ENCODE measurements at places on chromosomes 3 and 15.

GRCh38 chr15:46146915-46147314, 512.1 kb downstream of the SQOR start:
- DNase-seq, result no peak

- DNase-seq, result no peak
These were observed 45.6 kb downstream of the SST start for GRCh38 chr3:187624588-187624987.

DNA sequence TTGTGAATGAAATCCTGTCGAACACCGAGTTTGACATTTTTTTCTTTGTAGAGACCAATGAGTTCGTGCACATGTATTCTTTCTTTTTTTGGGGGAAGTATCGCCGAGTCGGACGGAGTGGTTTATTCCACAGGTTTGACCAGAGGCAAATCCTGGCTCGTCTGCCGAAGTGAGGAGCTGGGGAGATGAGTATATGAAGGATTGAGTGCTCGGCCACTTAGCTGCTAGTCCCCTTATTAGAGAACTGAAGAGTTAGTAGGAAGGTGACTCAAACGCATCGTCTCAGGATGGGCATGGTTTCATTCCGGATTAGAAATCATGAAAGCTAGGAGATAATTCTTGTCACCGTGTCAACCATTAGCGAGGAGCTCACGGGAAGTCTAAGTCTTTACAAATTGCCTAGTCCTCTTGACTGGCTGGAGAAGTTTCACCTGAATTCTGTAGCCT, 154.7 kb upstream of the GOLIM4 start:
- peak; percentile 46 for DNase-seq

- DNase-seq, result peak; percentile 24
These were observed 7.4 kb upstream of the DLG1 start for GRCh38 chr3:197305854-197306253.

DNA sequence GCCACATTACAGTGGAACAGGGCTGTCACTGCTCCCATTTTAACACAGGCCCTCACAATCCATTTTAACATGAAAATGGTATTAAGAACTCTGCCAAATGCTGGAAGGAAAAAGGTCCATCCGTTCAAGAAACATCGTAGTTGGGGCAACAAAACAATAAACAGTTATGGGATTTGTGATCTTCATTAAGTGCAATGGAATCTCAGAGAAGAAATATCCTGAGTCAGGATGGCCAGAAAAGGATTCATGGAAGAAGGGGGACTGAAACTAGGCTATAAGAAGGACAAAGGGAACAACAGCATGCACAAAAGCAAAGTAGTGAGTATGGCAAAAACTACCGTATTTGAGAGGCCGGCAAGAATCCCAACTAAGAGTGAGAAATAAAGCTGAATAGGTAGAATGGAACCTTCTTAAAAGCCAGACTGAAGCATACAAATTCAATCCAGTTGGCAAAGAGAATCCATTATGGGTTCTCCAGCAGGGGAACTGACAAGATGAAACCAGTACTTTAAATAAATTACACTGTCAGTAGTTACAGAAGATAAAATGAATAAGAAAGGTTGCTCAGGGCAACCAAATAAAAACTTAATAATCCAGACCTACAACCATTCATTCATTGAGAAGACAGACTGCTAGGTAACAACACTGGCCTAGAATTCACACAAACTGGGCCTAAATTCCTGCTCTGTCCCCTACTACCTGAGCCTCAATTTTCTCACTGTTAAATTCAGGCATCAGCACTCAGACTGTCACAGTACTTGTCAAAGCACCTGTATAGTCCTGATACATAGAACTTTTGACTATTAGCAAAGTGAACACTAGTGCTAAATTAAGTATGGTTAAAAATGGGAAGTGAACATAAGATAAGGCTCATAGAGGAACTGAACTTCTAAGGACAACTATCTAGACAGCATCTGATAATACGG, 6.3 kb downstream of the TBL1XR1 start:
- DNase-seq, result no peak

GRCh38 chr3:56772952-56773938, 28.5 kb downstream of the ARHGEF3 start:
- no peak for DNase-seq

DNA sequence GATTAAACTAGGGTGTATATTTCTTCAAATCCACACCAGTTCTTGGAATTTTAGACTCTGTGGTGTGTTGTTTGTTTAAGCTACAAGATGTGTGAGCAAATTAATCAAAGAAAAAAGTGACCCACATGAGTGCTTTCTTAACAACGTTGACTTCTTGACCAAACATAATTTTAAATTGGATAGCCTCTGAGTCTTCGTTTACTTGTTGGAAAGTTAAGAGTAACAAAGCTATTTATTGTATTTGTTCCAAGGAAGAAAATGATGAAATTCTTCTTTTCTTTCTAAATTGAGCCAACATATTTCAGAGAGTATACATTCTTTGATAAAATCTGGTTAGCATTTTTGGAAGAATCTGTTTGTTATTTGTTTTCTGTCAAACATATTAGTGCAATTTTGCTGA, 99.9 kb upstream of the IGSF10 start:
- DNase-seq, result no peak

DNA sequence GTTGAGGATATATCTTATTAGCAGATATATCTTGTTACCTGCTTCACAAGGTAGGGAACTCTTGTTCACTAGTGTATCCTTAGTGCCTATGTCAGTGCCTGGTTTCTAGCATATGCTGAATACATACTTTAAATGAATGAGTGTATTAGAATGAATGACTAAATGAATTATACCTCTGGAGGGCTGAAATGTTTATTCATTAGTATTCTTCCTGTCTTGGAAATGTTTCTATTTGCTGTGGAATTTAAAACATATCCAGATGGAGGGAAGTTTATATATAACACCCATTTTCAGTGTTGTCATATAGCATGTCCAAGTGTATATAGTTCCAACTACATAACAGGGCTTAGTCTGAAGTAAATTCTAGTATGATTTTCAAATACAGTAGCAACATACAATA, 581.5 kb downstream of the TBL1XR1 start:
- DNase-seq, result no peak

- DNase-seq, result no peak
These were observed 14.0 kb downstream of the PLCD1 start for GRCh38 chr3:38015485-38015884.

- DNase-seq, result peak; percentile 62
These were observed 10.5 kb upstream of the SLITRK3 start for GRCh38 chr3:165206454-165207266.

- no peak for DNase-seq
These were observed 378.3 kb downstream of the CNTN4 start for GRCh38 chr3:2476996-2477395.

- DNase-seq, result no peak
These were observed 111.2 kb upstream of the SUCLG2 start for GRCh38 chr3:67765575-67765974.

DNA sequence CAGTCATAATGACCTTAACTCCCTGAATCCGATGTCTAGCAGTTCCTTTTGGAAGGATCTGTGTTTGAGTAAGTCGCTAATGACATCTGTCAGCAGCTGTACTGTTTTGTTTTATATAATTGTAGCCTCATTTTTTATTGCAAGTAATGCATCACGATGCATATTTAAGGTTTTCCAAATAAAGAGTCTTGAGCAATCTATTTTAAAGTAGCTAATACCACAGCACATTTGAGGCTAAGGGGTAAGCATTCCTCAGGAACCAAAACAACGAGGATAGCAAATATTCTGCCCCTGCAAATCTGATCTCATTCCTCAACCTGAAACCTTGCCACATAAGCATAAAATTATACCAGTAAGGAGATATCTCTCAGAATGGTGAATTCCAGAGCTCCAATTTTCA, 98.7 kb downstream of the TBC1D5 start:
- DNase-seq, result no peak

DNA sequence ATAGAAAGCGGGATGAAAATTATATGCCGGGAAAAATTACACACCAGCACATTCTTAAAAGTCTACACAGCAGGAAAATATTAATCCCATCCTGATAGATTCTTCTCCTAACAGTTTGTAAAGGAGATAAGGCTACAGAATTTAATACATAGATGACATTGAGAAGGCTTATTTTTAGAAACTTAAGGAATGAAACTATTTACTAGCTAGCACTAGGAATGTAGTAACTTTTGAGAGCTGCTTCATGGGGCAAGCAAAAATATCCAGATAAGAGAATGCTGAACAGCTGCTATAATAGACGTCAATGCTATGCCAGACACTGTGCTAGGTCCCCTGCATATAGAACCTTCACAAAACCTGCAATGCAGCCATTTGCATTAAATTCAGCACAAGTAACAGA, 912.7 kb upstream of the NR2F2 start:
- no peak for DNase-seq

DNA sequence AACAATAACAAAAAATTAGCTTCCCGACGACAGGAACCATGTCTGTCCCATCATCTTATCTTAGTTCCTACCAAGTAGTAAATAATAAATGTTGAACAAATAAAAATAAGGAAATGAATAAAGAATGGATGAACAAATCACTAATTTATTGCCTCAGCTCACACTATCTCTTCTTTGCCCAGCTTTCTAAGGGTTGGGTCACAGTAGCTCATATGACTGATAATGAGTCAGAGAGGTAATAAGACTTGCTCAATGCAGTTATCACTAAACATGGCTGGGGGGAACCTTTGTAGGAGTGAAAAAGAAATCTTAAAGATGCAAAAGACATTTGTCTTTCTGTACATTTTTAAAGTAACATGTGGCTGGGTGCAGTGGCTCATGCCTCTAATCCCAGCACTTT, 182.2 kb downstream of the WDR76 start:
- DNase-seq, result peak; percentile 8

DNA sequence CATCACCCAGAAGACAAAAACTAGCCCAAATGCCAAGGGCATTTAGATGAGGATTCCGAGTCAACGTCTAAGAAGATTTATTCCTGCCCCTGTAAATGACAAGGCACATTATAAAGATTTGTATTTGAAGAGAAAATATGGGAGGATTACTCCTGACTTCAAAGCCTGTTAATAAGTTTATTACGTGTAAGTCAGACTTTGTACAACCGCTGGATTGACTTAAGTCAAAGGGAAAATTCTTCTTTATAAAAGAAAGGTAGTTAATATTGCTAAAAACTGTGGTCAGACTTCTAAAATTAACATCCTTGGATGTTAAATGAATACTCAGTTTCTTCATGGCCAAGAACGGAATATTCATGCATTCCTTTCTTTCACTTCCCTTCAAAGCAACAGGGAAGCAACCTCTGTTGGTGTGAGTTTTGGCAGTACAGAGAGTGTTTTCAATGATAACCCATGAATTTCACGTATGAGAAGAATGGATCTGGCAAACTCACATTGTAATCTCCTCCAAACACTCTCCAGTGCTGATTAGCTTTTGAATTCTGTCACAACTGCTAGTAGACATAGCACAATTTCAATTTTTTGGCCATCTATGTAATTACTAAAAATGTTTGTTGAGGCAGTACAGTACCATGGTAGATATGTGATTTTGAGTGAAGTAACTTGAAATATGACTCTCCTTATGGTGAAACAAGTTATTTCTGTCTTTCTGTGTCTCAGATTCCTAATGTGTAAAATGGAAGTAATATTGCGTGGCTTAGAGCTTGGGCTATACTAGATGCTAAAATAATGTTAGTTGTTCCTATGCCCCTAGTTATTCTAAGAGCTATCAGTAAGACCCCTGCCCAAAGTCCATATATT, 62.0 kb downstream of the PLD1 start:
- no peak for DNase-seq

DNA sequence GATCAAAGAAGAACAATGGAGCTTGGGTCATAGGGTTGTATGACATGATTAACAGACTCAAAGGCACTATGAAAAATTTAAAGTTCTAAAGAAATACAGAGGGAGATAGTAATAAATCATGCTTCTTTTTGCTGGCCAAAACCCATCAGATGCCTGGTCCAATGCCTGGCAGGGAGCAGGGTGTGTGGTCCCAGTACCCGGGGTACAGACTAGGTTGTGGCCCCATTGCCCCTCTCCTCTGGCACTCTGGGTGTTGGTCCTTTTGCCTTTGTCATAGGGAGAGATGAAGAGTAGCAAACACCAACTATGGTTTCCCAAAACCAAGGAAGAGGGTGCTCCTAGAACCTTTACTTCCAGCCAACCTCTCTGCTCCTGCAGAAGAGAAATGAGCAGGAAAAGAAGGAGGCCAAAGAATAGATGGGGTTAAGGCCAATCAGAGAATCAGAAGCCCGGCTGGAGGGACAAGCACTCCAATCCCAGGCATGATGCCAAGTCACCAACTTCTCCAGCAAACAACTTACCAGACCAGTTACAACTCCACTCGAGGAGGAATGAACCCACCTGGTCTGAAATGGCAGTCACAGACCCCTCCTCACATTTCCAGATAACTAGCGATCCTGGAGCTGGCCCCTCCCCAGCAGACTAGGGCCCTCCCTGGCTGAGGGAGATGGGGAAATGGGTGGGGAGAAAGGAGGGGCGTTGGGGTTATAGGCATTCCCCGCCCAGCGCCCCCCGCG, 1.8 kb downstream of the IGDCC3 start:
- no peak for DNase-seq

GRCh38 chr15:52050416-52050815, 31.4 kb downstream of the MAPK6 start:
- no peak for DNase-seq

DNA sequence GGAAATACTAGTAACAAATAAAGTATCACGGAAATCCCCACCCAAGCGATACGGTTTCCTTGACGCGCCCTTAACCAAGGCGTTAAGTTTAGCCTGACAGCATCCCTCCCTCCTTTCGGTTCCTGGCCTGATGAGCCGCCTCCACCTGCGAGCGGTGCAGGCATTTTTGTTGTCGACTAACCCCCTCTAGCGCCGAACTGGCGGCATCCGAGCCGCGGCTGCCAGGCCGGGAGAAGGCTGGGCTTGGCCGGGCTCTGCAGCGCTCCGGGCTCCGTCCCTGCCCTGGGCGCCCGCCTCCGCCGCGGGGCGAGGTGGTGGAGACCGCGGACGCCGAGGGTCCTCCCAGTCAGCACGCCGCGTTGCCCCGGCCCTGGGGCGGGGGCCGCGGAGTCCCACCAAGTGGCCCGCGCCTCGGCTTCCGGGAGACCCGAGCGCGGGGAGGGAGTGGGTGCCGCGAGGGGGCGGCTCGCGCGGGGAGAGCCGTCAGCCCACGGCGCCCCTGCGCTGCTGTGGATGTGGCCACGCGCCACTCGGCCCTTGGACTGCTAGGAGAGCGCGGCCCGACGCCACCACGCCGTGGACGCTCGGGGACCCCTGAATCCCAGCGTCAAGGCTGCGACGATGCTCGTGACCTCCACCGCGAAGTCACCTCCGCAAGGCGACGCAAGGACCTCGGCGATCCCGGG, 1.1 kb upstream of the EPHA6 start:
- DNase-seq, result no peak

GRCh38 chr3:13661121-13661520, 112.2 kb downstream of the FBLN2 start:
- no peak for DNase-seq

- no peak for DNase-seq
These were observed 2.5 kb downstream of the TMEM266 start for GRCh38 chr15:76062286-76062685.

- no peak for DNase-seq
These were observed 114.0 kb downstream of the OCA2 start for GRCh38 chr15:27985099-27985498.

GRCh38 chr3:46536758-46537157, 29.3 kb downstream of the LRRC2 start:
- DNase-seq, result no peak
